ENCODE measurements at places on chromosomes 4 and X. TPM values are rescaled to one million over a fixed set of nuclear protein-coding genes. Genes with fewer than 3 reads are reported as not detected.

Gene HTN3
- not detected for total RNA-seq

DNA sequence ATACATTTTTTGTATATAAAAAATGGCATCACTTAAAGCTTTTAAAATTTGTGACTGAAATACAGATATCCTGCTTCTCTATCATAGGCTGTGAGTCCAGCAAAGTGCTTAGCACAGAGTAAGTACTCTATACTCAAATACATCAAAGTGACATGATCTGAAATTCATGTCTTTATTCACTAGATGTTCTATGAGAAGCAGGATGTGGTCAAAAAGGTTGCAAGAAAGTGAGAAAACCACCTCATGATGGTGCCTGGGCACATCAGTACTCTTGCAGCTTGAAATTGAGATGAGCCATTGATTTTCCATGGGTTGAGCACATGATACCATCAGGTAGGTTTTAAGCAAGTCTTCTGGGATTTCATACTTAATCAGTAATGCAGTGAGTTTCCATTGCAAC lies 20.4 kb upstream of the SFRP2 start:
- H3K4me3 ChIP-seq: no peak overlapping the region
- no peak for DNase-seq
- peaks cover 1% of the 10 kb centered on the region for H3K36me3 ChIP-seq
- peaks cover 11% of the 10 kb centered on the region for H3K4me1 ChIP-seq
- no peak overlapping the region for H3K27ac ChIP-seq

Gene HPSE
- 0.38 TPM for total RNA-seq

Gene TBX22
- total RNA-seq: not detected

DNA sequence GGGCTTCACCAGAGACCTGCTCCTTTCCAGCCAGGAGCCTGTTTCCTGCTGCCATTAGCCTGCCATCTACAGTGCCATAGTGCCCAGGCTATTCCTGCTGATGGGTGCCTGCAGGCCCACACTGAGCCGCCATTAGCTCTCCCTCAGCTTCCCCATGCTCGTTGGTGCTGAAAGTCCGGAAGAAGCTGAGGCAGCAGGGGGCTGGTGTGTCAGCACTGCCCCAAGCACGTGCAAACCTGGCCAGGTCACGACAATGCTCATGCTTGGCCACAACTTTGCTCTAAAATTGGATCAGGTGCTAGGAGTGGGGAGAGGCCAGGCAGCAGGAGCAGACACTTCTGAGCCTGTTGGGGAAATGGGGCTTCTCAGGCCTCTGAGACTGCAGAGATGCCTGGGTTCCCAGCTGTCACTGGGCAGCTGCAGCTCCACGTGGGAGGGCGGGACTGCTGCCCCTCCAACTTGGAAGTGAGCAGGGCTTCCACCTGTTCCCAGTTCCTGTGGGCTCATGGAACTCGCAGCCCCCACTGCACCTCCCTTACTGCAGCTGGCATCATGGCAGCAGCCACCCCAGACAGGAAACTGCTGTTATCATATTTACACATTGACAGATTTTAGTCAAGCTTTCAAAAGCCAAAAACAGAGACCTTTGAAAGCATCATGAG lies 913.9 kb downstream of the FSTL5 start:
- no peak overlapping the region for H3K27ac ChIP-seq
- H3K4me3 ChIP-seq: no peak overlapping the region
- H3K4me1 ChIP-seq: no peaks in the 10 kb centered on the region
- no peaks in the 10 kb centered on the region for H3K27me3 ChIP-seq

Measured in chondrocyte (in vitro differentiated cells).